Activated CD4-positive, alpha-beta T cell treated with anti-CD3 and anti-CD28 coated beads, Interleukin-2, amount 10 ng/mL, durations not matched to agents 24 days and 14 days (primary cell): ENCODE measurements at places on chromosomes 2 and 18. TPM values are rescaled to one million over a fixed set of nuclear protein-coding genes. Genes with fewer than 3 reads are reported as not detected.
A peak's percentile ranks its signal among the peaks of the same experiment; 100 is the strongest.

GRCh38 chr2:128446874-128447537, 128.3 kb upstream of the HS6ST1 start:
- no peak for DNase-seq

- DNase-seq: no peak
Observed at GRCh38 chr2:4090668-4091630, 387.6 kb downstream of the DCDC2C start.

GRCh38 chr2:152242787-152243472, 67.4 kb upstream of the STAM2 start:
- no peak for DNase-seq

DNA sequence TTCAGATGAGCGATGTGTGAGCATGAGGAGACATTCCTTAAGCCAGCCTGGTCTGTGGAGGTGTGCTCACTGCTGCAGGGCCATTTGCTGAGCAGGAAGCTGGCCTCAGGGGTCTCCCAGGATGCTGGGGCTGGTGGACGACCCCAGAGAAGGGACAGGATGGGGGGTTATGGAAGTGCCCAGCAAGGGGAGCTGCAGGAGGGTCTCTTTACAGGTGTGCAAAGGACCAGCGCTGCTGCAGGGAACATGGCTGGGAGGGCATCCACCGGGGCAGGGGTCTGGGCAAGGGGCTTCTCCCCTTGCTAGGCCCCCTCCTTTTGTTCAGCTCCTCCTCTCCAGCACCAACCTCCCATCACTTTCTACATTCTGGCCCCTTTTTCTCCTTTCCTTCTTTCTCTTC, 185.2 kb downstream of the GBX2 start:
- DNase-seq: no peak

- no peak for DNase-seq
Observed at GRCh38 chr2:238506371-238507068, 79.8 kb downstream of the ASB1 start.

- DNase-seq: no peak
Observed at GRCh38 chr2:8346706-8347430, 335.0 kb upstream of the ID2 start.

- DNase-seq: no peak
Observed at GRCh38 chr18:24397131-24397693, 412 bp downstream of the OSBPL1A start.

DNA sequence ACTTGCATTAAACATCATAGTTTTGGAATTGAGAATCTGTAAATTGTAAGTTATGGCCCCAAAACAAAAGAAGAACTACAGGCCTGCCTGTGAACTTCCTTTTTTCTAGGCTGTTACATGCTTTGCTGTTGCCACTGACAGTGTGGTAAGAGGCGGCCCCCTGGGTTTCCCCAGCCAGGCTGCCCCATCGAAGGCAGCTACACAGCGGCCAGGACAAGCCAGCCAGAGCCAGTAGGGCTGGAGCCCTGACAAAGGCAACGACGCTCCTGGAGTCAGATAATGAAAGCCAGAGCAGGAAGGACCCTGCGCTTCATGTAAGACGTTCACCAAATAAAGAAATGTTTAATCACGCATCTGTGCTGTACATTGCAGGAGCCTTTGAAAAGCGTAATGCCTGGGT, 55.0 kb downstream of the ANKRD44 start:
- peak; percentile 94 for DNase-seq

DNA sequence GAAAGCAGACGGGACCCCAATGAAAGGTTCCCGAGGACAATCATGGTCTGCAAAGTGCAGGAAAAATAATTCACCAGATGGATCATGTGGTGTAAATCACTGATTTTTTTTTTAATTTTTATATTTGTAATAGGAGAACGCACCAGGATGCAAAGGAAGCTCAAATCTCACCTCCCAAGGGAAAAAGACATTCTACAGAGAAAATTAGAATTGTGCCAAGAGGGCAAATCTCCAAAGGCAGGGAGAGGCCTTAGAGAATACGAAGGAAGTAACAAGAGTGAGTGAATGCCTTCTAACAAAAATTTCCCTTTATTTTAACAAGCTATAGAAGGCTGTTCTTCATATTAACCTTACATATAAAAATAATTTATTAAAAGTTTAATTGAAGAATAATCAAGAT, 90.9 kb downstream of the ANKRD44 start:
- no peak for DNase-seq

DNA sequence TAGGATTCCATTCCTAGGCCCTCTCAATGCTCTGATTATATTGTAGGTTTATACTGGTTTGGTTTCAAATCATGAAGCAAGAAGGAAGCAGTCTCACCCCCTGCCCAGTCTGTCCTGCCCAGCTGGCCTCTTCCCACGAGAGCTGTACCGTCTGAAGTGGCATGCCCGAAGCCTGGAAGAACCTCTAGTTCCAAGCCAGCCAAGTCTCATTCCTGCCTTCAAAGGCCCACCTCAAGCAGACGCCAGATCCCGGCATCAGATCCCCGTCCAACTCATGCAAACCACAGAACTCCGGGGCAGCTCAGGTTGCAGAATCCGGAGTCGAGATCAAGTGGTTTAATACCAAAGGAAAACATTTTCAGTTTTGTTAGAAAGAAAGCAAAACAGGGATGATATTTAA, 234.4 kb downstream of the LPIN1 start:
- no peak for DNase-seq

GRCh38 chr2:237864444-237864931, 5.1 kb downstream of the RAMP1 start:
- DNase-seq: no peak

ST6GAL2 gene
- not detected in 2 replicates for total RNA-seq

CFAP221 gene
- total RNA-seq: not detected in 2 replicates

UGT1A1 gene
- not detected in 2 replicates for total RNA-seq

NT5C1B gene
- total RNA-seq: not detected in 2 replicates

SLC25A12 gene
- 30.9 and 34.3 TPM in 2 replicates for total RNA-seq

ALK gene
- not detected in 2 replicates for total RNA-seq
